ENCODE measurements at places on chromosomes 5 and 9. TPM values are rescaled to one million over a fixed set of nuclear protein-coding genes. Genes with fewer than 3 reads are reported as not detected.

CAMK2A gene
- not detected for total RNA-seq

POU5F2 gene
- total RNA-seq = 3.9 TPM

CDHR2 gene
- total RNA-seq = not detected

SLC25A2 gene
- 0.27 TPM for total RNA-seq

EMB gene
- total RNA-seq = 0.07 TPM

PHF24 gene
- not detected for total RNA-seq

C5orf52 gene
- not detected for total RNA-seq

IDNK gene
- 3.8 TPM for total RNA-seq

ERBIN gene
- total RNA-seq = 100 TPM

HTR1A gene
- total RNA-seq = not detected

SLC6A3 gene
- not detected for total RNA-seq

SLC46A2 gene
- total RNA-seq = not detected

FASTKD3 gene
- 18.9 TPM for total RNA-seq

HMMR gene
- total RNA-seq = 53.1 TPM

FGF10 gene
- not detected for total RNA-seq

DMRT1 gene
- total RNA-seq = not detected

GPSM1 gene
- total RNA-seq = 29.4 TPM

SYK gene
- total RNA-seq = not detected

CLTB gene
- total RNA-seq = 116 TPM

MLANA gene
- total RNA-seq = not detected

Measured in thoracic aorta endothelial cell (primary cell).